AG09309 (cell line): ENCODE measurements at places on chromosomes 13 and 19.
A peak's percentile ranks its signal among the peaks of the same experiment; 100 is the strongest.

- DNase-seq: no peak
Observed at GRCh38 chr19:35251456-35251855, 2.7 kb downstream of the LSR start.

GRCh38 chr13:99418843-99419140, 82.5 kb upstream of the TM9SF2 start:
- DNase-seq: no peak

- DNase-seq: no peak
Observed at GRCh38 chr19:45768655-45768983, 433 bp downstream of the SIX5 start.

DNA sequence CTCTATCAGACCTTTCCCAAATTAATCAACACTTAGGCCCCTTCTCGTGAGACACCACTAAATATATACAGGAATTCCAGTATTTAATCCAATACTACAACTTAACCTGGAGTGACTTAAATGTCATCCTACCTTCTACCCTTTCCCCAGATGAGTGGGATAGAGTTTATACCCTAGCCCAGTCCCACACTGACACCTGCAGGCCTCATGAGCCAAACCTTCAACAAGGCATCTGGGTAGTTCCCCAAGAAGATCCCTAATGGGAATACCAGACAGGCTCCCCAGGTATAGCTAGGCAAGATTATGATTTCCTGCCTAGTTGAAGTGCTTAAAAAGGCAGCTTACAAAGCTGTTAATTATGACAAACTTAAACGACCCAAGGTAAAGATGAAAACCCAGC, 15.9 kb downstream of the ZNF83 start:
- no peak for DNase-seq

GRCh38 chr19:33497131-33497777, 24.3 kb downstream of the PEPD start:
- DNase-seq: no peak

DNA sequence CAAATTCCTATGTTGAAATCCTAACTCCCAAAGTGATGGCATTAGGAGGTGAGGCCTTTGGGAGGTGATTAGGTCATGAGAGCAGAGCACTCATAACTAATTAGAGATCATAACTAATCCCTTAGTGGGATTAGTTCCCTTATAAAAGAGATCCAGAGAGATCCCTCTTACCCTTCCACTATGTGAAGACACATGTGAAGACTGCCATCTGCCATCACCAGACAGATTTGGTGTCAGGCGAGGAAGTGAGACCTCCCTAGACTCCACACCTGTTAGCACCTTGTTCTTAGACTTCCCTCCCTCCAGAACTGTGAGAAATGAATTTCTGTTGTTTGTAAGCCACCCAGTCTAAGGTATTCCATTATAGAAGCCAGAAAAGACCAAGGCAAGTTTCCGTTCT, 112.2 kb downstream of the NDFIP2 start:
- no peak for DNase-seq

DNA sequence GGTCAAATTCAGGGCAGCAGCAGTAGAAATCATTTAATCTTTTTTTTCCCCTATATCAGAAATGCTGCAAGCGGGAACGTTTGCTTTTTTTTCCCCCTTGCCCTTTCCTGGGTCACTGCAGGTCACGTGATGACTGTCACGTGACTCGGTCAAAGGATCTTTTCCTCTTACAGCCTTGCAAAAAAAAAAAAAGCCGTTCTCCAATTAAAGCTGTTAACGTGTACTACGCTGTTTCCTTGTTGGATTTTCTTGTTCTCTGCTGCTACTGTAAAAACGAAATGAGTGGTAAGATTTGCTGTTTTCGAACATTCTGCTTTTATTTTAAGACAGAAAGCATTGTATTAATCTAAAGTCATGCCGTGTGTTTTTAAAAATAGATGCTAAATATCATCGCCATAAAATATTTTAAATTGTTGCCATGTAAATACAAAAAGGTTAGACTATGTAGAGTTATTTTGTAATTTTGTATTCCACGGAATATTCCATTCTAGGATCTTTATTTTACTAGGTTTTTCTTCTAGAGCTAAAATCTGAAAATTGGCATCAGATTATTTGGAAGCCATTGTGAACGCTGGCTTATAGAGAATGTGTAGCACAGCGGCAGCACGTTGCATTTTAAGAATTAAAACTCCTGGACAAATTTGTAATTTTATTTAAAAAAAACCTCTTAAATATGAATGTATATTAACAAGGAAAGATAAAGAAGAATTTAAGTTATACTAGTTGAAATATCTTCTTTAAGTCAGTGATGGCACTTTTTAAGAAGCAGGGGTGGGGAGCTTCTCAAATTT, 109.8 kb upstream of the MLNR start:
- peak; percentile 55 for DNase-seq

DNA sequence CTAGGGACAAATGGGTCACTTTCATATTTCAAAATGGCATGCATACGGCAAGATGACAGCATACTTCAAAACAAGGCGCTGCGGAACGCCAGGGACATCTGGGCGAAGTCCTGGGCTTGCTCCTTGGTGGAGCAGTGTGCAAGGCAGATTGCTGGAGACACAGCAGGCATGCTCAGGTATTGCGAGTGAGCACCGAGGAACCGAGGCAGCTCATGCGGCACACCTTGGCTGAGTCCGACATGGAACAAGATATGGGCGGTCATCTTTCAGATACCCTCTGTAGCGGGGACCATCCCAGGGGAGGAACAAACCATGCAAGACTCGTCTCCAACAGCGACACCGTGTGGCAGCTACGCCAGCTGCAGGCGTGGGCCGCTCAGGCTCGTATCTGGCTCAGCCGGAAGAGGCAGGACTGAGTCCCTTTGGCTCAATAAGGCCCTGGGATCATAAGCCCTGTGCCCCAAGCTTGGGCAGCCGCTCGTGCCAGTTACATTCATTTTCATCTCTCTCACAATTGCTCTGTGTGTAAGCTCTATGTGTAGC, 112.4 kb downstream of the NUFIP1 start:
- no peak for DNase-seq

DNA sequence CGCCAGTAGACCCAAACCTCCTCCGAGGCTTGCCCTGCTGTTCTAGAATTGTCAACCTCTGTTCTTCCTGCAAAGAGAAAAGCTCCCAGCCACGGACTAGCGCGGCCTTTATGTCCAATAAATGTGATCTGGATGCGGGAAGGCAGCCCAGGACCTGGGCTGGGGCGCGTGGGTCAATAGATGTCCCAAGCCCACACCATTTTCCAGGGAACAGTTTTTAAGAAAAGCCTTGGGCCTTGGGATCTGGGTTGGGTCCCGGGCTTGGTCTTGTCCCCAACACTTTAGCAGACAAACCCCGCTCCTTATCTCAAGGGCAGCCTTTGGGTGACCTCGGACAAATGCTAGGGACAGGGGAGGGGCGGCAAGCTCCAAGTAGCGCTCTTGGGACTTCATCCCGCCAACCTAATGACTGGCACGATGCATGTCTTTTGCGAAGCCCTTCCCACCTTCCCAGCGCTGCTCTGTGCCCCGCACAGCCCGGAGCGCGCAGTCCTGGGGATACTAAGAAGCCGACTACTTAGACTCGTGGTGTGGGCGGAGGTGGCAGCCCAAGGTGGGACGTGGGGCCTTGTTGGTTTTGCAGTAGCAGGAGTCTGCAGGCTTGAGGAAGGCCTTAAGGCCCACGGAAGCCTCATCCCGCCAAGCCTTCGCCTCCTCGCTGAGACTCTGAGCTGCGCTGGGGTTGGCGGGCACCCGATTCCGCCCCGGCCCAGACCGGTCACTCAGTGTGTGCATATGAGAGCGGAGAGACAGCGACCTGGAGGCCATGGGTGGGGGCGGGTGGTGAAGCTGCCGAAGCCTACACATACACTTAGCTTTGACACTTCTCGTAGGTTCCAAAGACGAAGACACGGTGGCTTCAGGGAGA, 10.8 kb downstream of the SOX21 start:
- no peak for DNase-seq

DNA sequence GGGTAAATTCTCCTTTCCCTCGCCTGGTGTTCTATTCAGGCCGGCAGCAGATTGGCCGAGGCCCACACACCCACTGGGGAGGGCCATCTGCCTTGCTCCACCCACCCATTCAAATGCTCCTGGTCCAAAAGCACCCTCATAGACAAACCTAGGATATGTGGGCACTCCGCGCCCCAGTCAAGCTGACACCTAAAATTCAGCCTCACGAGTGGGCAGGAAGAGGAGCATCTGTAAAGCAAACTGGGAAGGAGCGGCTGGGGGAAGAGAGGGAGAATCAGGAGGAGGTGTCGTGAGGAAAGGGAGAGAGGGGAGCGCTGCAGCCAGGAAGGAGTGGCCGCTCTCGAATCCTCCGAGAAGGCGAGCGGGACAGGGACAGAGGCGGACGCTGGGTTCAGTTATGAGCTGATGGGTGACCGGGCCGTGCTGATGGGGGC, 136.9 kb downstream of the USP12 start:
- no peak for DNase-seq

DNA sequence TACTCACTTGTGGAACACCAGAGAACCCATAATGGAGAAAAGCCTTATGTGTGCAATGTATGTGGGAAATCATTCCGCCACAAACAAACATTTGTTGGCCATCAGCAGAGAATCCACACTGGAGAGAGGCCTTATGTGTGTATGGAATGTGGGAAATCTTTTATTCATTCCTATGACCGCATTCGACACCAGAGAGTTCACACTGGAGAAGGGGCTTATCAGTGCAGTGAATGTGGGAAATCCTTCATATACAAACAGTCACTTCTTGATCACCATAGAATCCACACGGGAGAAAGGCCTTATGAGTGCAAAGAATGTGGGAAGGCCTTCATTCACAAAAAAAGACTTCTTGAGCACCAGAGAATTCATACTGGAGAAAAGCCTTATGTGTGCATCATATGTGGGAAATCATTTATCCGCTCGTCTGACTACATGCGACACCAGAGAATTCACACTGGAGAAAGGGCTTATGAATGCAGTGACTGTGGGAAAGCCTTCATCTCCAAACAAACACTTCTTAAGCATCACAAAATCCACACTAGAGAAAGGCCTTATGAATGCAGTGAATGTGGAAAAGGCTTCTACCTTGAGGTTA, 10.9 kb downstream of the ZNF549 start:
- DNase-seq: no peak

DNA sequence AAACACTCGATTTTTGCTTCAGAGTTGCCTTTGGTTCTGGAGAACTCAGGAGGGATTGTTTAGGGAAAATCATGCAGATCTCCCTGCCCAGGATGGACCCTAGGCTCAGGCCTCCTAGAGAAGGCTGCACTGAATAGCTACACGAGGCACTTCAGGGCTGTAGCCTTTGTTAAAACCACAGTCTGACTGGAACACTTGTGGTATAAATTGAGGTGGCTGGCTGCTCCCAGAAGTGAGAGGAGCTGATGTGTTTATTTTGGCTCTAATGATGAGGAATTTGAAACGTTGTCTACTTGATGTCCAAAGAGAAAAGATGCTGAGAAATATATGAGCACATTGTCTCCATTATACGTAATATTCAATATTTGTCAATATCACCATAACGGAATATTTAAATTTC, 762.1 kb upstream of the ARGLU1 start:
- DNase-seq: no peak

- DNase-seq: no peak
Observed at GRCh38 chr13:89828506-89828905, 1519.0 kb upstream of the MIR17HG start.

GRCh38 chr19:16234552-16235445, 37.1 kb downstream of the AP1M1 start:
- no peak for DNase-seq

- DNase-seq: no peak
Observed at GRCh38 chr19:39825531-39826076, 8.4 kb downstream of the DYRK1B start.
